ENCODE measurements at places on chromosomes 2 and 18. TPM values are rescaled to one million over a fixed set of nuclear protein-coding genes. Genes with fewer than 3 reads are reported as not detected.
A peak's percentile ranks its signal among the peaks of the same experiment; 100 is the strongest.

The RGPD3 gene
- 0.16 TPM for total RNA-seq

The NAT8 gene
- total RNA-seq: not detected

The NPHP1 gene
- 5.5 TPM for total RNA-seq

The CYRIA gene
- 7.6 TPM for total RNA-seq

The REG3A gene
- not detected for total RNA-seq

The CAPN14 gene
- 0.05 TPM for total RNA-seq

The GCG gene
- total RNA-seq: not detected

The AP1S3 gene
- total RNA-seq: 0.11 TPM

The NPPC gene
- total RNA-seq: not detected

- DNase-seq: no peak
Measured at GRCh38 chr2:199812493-199812892, 38.5 kb downstream of the FTCDNL1 start.

- no peak for DNase-seq
Measured at GRCh38 chr18:54284535-54284934, 15.2 kb downstream of the POLI start.

- no peak for DNase-seq
Measured at GRCh38 chr2:25586726-25587144, 86.6 kb downstream of the DTNB start.

- DNase-seq: no peak
Measured at GRCh38 chr2:174877751-174878150, 113.5 kb upstream of the CHRNA1 start.

- no peak for DNase-seq
Measured at GRCh38 chr2:5125017-5125730, 567.0 kb upstream of the SOX11 start.

DNA sequence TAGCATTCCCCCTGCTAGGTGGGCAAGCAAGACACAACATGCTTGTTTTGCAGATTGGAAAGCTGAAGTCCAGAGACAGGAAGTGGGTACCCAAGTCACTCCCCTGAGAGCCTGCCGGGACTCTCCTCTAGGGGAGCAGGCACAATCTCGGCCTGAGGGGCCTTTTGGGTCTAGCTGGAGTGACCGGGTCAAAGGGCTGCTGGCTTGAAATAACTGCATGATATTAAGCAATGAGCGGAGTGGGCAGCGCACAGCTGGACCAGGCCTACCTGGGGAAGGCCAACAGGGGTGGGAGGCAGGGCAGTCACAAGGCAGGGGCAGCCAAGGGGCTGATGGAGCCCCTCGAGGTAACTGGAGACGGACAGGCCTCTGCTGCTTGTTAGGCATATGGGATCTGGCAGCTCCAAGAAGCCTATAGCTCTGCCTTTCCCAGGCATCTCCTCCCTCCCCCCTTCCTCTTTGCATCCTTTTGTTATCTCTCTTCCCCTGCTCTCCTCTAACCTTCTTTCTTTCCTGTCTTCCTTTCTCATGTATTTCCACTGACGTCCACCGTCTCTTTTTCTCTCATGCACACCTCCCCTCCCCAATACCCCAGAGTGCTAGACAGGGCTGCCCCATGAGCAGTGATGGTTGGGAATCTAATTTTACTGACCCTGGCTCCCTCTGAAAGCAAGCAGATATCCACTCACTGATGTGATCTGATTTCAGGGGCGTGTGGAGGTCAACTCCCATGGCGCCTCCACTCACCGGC lies 237.5 kb downstream of the LOXHD1 start:
- DNase-seq: no peak

DNA sequence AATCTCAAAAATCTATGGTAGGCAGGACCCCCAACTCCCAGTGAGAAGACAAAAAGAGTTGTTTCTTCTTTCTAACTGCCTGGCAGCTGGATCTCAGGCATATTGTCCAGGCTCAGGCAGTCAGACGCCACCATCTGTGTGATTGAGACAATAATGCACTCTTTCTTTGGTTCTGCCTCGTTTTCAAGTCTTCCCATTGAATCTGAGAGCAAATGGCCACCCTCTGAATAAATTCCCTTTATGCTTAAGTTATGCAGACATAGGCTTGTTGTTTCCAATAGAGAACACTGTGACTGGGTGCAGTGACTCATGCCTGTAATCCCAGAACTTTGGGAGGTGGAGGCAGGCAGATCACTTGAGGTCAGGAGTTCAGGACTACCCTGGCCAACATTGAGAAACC lies 15.3 kb upstream of the CD207 start:
- DNase-seq: no peak

GRCh38 chr18:40452599-40452998 lies 1502.4 kb upstream of the PIK3C3 start:
- no peak for DNase-seq

GRCh38 chr2:231940795-231941194 lies 14.6 kb upstream of the NPPC start:
- DNase-seq: no peak

DNA sequence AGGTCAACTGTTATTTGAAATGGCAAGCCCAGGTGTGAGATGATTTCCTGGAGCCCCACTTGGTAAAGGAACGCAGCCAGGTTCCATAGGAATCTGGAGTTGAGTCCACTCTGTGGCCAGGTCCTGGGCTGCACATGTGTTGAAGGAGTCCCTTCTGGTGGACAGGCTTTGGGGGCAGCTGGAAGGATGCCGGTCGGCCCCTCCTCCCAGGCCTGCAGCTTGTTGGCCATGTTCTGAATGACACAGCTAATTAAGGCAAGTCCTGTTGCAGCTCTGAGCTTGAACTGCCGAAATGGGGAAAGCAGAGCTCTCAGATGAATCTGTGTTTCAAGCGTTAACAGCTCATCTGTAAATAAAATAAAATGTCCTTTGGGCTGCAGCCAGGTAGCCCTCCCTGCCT lies 23.8 kb downstream of the EN1 start:
- no peak for DNase-seq

GRCh38 chr2:40680547-40680946 lies 228.7 kb upstream of the SLC8A1 start:
- peak; percentile 4 for DNase-seq

GRCh38 chr2:62587592-62587991 lies 81.6 kb upstream of the TMEM17 start:
- peak; percentile 54 for DNase-seq

DNA sequence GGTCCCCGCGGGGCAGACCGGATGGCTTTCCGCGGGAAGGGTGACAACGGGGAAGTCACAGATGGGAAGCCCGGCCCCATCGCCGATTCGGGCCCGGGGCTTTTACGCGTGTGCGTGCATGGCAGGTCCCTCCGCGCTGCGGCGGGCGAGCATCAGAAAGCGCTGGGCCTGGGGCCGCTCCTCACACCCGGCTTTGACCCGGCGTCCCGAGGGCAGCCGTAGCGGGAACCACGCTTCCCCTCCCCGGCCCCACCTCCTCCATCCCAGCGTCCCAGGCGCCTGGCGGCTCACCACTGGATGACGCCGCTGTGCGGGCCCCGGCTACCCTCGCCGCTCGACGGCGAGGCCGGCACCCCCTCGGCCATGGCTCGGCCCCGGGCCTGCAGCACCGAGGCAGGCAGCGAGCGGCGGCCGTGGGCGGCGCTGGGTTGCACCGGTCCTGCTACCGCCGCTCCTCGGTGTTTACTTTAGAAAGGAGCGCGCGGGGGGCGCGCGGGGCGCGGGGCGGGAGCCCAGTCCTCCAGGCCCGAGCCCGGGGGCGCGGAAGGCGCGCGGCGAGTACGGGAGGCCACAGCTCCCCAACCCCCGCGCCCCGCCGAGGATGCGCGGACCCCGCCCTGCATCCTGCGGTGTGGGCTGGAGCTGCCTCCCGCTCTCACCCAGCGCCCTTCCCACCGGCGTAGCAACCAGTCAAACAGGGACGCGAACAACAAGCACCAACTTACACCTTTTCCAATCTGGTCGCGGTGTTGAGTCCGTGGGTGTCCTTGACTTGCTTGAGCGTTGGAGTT lies 806 bp downstream of the RFX8 start:
- peak; percentile 81 for DNase-seq

GRCh38 chr2:231315896-231316295 lies 79.6 kb upstream of the B3GNT7 start:
- no peak for DNase-seq

GRCh38 chr2:204967199-204967960 lies 422.1 kb downstream of the PARD3B start:
- DNase-seq: no peak

- DNase-seq: no peak
Measured at GRCh38 chr2:50879457-50879856, 152.5 kb downstream of the NRXN1 start.

GRCh38 chr2:36507408-36507812 lies 90.6 kb downstream of the FEZ2 start:
- peak; percentile 63 for DNase-seq

GRCh38 chr18:59620381-59620780 lies 76.8 kb downstream of the CCBE1 start:
- DNase-seq: peak; percentile 57

GRCh38 chr2:176097820-176098365 lies 1.7 kb upstream of the HOXD12 start:
- no peak for DNase-seq

GRCh38 chr2:238587776-238588660 lies 161.3 kb downstream of the ASB1 start:
- no peak for DNase-seq

DNA sequence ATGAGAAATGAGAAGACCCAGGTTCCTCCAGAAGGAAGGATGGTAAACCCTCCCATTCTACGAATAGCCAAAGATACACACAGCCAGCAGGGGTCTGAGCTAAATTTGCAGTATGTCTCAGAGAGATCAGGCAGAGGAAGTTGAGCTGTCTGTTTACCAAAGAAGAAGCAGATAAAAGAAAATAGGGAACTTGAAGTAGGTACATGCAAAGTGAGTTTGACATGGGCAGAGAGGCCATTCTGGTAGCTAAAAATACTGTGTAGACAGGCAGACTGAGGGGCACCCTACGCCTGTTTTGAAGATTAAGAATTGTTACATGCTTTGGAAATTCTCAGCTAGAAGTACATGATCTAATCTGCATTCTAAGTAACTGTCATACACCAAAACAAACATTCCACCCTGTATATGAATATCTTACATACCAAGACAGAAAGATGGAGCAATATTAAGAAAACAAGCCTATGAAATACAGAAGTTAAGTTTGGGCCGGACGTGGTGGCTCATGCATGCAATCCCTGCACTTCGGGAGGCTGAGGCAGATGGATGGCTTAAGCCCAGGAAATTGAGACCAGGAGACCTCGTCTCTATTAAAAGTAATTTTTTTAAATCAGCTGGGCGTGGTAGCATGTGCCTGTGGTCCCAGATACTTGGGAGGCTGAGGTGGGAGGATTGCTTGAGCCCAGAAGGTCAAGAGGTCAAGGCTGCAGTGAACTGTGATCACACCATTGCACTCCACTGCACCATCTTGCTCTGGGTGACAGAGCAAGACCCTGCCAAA lies 157.9 kb downstream of the ANKRD44 start:
- no peak for DNase-seq

- no peak for DNase-seq
Measured at GRCh38 chr2:88950010-88950409, 258.5 kb downstream of the RPIA start.

DNA sequence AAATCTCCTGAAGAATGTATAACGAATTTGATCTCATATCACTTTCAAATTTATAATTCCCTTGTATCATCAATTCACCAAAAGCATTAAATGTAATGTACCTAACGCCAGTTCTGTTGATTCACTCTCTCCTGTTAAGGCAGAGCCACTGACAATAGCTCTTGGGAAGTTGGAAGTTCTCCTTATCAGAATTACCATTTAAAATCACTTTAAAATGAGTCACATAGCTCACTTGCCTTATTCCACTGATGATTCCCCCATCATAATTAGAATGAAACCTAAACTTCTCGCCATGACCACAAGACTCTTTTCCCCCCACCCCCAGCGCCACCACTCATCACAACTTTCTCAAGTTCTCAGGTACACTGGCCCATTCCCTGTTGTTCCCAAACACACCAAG lies 117.1 kb downstream of the PID1 start:
- no peak for DNase-seq

- DNase-seq: no peak
Measured at GRCh38 chr2:34037157-34037556, 438.1 kb upstream of the FAM98A start.

GRCh38 chr2:42054714-42055430 lies 7.1 kb downstream of the PKDCC start:
- no peak for DNase-seq

GRCh38 chr18:76145521-76146376 lies 349.3 kb downstream of the ZNF516 start:
- no peak for DNase-seq

DNA sequence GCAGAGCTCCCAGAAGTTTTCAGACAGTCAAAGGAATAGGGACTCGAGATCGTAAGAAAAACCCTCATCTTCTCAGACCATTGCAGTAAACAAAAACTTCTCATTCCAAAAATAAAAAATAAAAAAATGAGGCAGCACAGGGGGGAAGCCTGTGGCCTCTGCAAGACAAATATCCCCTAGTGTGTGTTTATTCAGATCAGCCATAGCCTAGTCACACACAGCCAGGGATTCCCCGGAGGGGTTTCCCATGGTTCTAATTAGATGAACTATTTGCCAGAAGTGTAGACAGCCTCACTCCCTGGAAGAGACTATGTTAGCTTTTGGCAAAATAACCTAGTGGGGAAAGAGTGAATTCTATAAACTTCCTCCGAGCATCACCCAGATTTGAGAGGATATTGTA lies 122.9 kb upstream of the KLF7 start:
- DNase-seq: no peak

GRCh38 chr2:138979131-138979785 lies 199.1 kb upstream of the NXPH2 start:
- DNase-seq: no peak

DNA sequence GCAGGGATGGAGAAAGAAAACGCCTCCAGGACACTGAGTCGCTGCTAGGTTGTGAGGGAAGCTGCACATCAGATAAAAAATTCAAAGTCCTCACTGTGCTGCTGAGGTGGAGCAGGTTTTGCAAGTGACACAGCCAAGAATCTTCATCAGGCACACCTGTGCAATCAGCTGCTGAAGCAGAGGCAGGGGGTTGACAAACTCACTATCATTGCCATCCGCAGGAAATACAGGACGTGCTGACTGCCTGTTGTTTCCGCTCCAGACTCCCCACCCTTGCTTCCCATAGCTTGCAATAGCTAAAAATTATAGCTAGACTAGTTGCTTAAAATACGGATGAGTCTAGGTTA lies 147.8 kb upstream of the FHL2 start:
- DNase-seq: no peak

DNA sequence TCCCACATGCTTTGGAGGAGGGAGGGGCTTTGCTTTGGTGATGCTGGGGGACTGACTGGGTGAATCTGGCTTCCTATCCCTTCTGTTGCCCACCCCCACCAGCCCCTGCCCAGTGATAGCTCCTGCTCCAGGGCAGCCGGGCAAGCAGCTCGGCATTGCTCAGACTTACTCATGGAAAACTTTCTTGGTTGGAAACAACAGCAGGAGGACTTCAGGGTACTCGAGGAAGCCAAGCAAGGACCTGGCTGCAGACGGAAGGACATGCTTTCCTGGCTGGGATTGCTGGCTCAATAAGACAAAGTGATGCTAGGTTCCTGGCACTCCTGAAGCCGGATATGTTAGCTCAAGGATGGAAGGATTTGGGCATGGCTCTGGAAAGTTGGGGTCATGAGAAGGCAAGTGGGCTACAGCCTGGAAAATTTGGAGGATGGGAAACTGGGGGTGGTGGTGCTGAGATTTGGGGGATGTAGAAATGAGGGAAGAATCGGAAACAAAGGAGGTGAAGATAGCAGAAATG lies 3.1 kb downstream of the SPEG start:
- DNase-seq: no peak

Data from myocyte (in vitro differentiated cells).